ENCODE measurements at places on chromosomes 7 and 10.

- no peak for DNase-seq
Observed at GRCh38 chr7:121166916-121167315, 161.9 kb upstream of the WNT16 start.

DNA sequence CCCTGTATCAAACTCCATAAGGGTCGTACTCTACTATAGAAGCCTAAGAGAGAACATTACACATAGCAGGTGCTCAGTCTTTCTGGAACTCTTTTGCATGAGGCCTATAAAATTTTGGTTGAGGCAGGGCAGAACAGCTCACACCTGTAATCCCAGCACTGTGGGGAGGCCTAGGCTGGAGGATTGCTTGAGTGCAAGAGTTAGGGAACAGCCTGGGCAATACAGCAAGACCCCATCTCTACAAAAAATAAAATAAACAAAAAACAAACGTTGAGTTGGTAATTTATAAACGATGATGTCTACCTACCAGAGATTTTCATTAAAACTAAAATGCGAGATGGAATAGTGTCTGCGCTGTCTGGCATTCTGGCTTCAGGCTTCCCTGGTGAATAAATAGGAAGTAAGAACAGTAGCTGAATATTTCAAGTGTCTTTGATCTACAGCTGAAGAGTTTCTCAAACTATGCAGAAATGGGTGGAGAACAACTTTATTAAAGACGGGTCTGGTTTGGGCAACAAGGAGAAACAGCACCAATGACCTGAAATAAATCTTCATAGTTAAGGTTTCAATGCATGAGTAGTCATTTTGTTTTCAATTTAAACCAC is 774 bp downstream of the PON2 start:
- no peak for DNase-seq

DNA sequence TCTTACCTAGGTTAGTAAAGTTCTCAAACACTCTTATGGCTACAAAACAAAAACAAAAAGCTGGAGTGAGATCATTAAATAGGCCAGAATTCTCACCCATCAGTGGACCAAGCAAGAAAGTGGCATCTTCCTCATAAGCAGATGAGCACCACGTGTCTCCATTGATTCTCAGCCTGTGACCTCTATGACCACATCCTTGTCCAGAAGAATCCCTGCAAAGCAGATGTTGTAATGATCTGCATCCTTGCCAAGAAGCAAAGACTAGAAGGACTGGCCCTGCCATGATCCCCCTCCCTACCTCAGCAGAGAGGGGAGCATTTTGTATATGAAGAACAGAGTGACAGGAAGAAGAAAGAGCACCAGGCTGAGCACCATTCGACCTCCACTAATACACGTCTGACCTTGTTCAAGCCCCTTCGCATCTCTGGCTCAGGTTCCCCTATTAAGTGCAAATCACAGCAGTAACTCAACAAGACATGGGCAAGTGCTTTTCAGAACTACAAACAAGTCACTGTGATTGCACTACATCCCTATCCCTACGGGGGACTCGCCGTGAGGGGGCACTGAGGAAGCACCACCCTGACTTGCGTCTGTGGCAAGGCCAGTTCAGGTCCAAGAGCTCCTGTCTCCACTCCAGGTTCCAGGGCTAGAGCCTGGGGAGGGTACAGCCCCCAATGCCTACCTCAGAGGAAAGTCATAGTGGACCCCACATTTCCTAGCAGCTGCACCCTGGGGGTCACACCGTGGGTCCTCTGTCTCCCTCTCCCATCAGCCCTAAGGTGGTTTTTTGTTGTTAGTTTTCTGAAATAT is 22.2 kb upstream of the RASSF4 start:
- no peak for DNase-seq

DNA sequence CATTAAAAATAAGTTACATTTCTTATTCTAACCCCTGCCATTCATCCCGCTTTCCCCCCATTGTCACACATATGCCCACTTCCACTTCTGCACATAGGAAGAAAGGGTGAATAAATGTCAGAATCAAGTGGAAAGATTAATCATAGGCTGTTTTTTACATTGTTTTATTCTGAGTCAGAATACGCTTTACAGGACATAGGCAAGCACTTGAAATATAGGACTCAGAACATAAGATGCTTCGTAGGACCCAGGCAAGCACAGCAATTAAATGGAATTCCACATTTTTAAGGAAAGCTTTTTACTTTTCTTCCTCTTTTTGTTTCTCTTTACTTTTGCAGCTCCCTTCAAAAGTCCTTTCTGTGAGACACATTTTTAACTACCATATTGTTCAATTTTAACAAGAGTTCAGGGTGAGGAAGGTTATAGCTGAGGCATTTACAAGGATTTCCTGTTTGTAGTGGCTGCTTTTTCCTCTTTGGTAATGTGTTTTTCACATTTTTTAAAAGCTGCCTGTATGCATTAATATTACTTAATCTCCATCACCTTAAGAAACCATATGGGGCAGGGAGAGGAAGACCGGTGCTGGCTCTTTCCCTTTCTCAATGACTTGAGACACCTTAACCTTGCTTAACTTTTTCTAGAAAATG is 130.0 kb downstream of the TES start:
- no peak for DNase-seq

Measured in stimulated activated CD8-positive, alpha-beta memory T cell treated with anti-CD3 and anti-CD28 coated beads, Interleukin-2, amount 100 ng/mL, for 1 hour (primary cell).